ENCODE measurements at places on chromosomes 16 and 17.
A peak's percentile ranks its signal among the peaks of the same experiment; 100 is the strongest.

DNA sequence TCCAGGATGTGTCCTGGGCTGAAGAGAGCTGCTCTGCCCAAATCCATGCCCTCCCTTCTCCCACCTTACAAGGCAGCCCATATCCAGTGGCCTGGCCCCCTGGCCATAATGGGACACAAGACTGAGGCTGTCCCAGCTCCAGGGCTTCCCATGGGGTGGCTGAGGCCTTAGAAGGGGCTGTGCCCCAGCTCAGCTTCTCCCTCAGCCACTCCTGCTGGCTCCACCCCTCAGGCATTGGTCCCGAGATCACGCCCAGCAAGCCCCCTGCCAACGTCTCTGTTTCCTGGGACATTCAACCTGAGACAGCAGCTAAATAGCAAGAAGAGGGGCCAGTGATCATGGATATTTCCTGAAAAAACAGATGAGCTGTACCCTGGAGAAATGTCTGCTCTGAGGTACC, 43.3 kb downstream of the ARHGAP27 start:
- no peak for DNase-seq

DNA sequence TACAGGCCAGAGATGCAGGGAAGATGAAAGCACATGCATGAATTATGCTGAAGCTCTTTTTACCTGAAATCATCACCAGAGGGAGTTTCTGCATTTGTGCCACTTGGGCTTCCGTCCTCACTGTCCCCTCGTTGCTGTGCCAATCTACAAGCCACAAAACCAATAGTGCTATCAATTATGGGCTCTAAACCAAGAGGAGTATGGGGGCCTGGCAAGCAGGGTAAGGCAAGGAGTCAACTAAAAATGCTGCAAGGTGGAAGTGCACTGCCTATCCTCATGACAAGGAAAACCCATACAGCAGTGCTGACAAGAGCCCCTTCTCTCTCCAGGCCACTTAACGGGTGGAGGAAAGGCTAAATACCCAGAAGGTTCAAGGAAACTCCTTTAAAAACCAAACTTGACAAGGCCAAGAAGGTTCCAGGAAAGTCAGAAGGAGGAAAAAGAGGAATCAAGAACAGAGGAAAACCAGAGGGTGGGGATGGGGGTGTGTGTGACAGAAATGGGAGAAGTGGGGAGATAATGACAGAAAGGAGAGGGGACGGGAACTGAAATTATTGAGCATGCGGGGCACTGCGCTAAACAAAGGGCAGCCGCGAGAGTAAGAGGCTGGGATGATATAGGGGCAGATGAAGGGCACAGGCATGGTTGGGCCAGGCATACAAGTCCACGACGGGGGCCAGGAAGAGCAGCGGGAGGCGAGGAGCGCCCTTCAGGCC, 674 bp downstream of the C17orf75 start:
- peak; percentile 12 for DNase-seq

DNA sequence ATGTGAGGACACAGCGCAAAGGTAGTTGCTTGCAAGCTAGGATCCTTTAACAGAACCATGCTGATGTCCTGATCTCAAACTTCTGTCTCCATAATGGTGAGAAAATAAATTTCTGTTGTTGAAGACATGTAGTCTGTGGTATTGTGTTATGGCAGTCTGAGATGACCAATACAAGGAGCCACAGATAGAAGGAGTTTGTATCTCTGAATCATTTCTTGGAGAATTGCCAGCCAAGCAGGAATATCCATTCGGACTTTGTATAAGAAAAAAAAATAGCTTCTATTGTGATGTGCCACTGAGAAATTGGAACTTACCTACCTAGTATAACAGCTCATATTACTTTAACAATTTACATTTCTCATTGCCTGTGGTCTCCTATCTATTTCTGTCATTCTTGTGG, 447.6 kb upstream of the CA10 start:
- DNase-seq = no peak

DNA sequence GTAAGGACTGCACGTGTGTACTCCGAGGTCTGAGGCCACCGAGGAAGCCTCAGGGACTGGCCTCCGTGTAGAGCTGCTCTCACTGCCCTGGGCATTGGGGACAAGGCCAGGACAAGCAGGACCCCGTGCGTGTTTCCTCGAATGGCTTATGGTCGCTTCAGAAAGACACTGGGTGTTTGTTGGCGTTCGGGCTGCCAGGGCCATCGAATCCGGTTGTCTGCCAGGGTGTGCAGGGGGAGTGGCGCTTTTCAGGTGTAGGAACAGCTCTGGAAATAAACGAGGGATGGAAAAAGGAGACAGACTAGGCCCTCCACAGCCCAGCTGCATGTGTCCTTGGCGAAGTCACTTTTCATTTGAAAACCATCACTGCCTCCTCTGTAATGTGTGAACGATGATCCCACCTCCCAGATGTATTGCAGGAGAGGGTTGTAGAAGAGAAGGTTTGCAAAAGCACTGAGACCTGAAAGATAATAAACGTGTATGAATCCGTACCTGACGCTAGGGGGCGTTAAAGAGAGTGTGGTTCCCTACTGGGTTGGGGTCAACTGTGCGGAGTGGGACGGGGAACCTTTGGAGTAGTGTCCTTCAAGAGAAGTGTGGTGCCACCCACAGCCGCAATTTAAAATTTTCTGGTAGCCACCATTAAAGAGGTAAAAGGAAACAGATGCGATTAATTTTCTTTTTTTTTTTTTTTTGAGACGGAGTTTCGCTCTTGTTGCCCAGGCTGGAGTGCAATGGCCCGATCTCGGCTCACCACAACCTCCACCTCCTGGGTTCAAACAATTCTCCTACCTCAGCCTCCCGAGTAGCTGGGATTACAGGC, 2.1 kb upstream of the ZSCAN10 start:
- no peak for DNase-seq

GRCh38 chr17:31679667-31680066, 179.4 kb downstream of the COPRS start:
- DNase-seq = no peak

DNA sequence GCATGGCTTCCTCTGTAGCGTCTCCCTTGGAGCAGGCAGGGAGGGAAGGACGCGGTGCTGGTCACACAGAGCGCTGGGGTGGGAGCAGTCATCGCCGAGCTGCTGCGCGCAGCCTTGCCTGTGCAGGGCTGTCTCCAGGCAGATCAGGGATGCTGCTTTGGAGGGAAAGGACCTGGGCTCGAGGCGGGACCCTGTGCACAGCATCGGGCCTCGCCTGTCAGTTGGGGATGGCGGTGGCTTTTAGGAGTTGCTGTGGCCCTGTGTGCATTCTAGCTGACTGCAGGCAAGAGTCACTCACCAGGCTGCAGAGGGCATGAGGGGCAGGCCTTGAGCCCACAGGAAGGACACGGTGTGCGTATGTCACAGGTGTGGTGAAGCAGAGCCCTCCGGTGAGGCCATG, 10.1 kb downstream of the ACSF3 start:
- DNase-seq = no peak

DNA sequence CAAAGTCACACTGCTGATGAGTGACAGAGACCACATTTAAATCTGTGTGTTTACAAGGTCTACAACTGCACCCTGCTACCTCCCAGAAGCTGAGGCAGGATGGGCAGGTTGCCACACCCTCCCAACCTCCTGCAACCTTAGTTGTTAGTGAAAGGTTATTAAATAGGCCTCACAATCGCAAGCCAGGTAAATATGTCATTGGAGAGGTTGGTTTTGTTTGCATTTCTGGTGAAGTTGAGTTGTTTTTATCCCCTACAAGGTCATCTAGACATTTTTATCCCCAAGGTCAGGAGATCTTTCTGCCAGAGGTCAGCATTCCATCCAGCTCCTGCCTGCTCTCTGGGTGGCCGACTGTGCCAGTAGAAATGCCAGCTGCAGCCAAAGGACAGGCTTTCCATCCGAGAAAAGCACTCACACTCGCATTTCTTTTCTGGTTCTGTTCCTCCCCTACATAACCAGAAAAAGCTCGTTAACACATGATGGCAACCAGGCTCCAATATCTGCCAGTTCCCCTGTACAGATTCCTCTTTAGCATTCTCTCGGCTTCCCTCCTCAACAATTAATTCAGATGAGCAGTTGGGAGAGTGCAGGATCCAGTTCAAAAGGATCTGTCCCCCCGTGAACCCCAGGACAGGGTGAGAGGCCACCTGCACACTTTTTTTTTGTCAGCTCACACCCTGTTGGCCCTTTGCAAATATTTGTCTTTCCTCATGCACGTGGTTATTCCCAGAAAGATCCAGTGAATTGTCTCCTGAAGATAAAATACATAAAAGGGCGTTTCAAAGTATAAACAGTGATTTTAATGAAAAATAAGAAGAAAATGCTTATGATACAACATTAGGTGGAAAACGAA, 562.8 kb downstream of the MAF start:
- no peak for DNase-seq

GRCh38 chr17:27982688-27983087, 59.8 kb upstream of the NLK start:
- no peak for DNase-seq

DNA sequence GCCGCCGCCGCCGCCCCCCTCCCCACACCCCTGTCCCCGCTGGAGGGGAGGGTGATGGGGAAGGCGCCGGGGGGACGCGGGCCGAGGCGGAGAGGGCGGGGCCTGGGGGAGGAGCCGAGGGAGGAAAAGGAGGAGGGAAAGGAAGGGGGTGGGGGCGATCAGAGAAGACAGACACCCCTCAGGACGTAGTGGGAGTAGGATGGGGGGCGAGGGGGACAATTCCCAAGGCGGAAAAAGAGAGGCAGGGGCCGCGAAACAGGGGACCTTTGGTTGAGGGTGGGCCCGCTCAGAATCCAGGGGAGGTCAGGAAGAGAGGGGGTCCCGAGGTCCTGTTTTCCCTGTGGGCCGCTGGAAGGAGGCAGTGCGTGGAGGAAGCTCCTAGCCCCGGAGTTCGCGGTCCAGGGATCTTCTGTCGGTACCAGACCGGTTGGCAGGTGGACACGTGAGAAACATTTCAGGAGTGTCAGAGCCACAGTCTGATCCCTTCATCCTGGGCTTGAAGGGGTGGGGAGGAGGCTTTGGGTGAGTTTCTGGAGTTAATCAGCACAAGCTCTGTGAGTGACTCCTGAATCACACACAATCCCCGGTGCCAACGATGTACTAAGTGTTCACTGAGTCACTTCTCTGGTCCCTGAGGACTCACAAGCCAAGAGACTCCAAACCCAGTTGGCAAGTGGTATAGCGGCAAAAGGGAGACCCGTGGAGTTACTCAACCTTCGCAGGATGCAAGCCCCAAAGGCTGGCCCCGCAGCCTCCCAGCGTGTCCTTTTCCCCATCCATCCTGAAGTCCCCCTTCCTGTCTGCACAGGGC, at the start of gene XYLT1:
Gene XYLT1 (minus strand): TSS at position 53 of the 811 bp plus-strand sequence. CDS start 164 bp downstream, outside the sequence.
- DNase-seq = peak; percentile 39

DNA sequence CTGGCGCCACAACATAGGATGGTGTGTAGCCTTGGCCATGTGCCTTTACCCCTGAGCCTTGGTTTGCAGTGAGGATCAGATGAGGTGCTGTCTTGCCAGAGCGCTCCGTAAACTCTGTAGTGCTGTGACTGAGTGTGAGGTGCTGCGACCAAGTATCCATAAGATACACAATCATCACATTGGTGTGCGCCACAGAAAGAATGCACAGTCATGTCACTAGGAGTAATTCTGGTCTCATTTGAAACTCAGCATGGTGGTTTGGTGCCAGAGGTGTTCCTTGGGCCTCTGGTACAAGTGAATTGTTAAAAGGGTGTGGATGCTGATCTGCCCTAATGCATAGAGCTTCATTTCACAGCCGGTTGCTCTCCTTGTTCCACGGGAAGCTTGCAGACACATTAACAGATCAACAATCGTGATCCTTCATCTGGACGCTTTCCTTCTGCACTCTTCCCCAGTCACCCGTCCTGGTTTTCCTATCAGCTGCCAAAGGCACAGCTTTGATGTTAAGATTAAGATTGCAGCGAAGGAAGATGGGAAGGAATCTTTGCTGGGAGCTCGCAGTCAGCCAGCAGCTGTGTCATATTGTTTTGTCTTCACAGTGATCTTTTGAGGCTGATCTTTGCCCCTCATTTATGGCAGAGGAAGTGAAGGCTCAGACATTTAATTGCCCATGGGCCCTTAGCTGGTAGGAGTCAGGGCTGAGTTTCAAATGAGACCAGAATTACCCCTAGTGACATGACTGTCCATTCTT, 79.1 kb downstream of the KSR1 start:
- DNase-seq = no peak

DNA sequence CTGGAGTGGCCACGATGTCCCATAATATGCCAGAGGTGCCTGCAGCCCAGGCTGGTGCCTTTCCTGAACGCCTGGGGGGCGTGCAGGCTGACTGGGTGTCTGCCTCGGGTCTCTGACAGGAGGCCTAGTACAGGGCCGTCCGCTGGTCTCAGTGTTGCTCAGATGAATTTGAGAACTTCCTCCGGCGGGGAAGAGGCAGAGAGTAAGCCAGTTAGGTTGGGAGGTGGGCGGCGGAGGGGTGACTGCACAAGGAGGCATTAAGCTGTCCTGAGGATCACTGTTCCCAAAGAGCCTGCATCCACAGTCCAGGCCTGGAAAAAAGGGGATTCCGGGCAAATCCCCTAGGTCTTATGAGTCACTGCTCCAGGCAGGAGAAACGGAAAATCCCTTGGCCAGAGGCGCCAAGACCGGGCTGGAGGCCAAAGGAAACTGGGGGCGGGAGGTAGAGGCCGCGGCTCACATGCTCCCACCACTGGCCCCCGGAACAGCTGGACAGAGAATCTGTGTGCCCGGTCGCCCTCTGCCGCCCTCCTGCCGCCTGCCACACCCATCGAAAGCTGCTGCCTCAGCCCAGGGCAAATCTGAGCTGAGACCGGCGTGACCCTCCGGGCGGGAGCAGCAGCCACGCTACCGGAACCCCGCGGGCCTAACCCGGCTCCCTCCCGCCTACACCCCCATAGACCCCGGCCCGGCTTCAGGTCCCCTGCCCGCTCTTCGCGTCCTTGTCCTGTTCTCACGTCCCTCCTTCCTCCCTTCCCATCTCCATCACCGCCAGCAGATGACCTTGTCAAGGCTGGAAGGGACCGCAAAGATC, 1.2 kb downstream of the TRIM47 start:
- no peak for DNase-seq

DNA sequence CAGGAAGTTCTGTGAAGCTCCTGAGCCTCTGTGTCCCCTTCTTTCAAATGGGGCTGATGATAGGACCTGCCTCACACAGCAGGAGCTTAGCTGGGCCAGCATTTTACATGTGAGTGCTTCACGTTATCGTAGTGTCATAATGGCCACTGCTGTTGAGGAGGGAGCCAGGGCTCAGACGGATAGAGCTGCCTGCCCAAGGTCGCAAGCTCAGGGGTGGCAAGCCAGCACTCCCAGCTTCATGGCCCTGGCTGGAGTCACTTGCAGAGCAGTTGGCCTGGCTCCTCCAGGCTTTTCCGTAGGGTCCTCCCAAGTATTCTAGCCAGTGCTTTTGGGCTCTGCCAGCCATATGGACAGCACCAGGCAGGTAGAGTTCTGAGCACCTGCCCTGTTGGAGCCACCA, 115.1 kb downstream of the SOCS1 start:
- no peak for DNase-seq

DNA sequence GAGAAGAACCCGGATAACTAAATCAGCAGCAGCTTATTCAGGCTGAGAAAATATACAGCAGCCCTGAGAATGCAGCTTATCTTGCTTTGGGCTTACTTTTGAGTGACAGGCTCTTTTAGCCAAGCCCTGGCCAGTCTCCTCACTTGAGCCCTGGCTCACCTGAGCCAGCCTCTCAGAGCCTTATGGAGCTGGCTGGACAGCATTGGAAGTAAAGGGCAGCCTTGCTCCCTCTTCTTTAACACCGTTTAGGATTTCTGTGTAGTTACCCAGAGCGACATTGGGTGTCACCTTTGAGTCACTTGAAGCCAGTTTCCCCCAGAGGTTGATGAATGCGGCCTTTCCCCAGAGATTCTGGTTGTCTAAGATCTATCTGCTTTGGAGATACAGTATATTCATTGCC, 7.7 kb upstream of the NPIPB2 start:
- peak; percentile 48 for DNase-seq

GRCh38 chr16:54591816-54592246, 305.2 kb upstream of the IRX3 start:
- no peak for DNase-seq

GRCh38 chr17:60934723-60935122, 257.1 kb downstream of the BCAS3 start:
- DNase-seq = no peak

Measured in NCI-H1436 (cell line).